Stimulated activated CD4-positive, alpha-beta T cell treated with anti-CD3 and anti-CD28 coated beads, Interleukin-15, amount 100 ng/mL, for 24 hours (primary cell): ENCODE measurements at places on chromosomes 16 and 17.

GRCh38 chr17:29250666-29251065, 4.0 kb downstream of the CRYBA1 start:
- DNase-seq = no peak

- no peak for DNase-seq
These were observed 43.0 kb upstream of the CDH8 start for GRCh38 chr16:62079236-62079635.

DNA sequence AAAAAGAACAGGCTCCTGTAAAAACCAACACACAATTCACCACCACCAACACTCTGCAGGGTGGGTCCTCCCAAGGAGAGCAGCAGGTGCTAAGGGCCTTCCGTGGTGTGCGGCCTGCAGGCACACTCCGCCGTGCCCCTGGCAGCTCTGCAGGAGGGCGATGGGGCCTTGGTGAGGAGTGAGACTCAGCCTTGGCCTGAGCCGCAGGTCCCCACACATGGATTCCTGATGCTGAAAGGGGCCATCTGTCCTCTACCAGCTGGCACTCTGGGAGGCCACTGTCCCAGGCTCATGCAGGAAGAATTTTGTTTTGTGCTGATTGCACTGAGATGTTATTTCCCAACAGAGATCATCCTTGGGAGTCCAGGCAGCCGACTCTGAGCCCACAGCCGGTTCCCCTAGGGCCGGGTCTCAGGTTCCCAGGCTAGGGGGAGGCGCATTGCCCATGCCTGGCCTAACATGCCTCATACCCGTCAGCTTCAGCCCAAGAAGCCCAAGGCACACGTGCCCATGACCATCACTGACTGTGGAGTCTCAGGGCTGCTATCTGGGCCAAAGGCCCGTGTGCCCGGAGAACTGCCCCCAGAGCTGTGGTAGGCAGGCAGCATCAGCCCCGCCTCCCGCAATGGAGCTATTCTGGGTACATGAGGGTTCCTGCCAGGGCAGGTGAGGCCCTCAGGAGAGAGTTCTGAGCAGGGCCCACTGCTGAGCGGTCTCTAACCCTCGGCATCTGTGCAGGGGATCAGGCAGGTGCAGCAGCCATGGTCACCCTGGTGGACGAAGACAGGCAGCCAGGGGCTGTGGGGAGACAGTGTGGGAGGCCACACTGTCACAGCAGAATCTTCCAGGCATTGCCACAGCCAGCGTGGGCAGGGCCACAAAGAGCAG, 97.9 kb upstream of the ZNF469 start:
- no peak for DNase-seq

GRCh38 chr17:38750044-38750311, 1.8 kb upstream of the PCGF2 start:
- no peak for DNase-seq

DNA sequence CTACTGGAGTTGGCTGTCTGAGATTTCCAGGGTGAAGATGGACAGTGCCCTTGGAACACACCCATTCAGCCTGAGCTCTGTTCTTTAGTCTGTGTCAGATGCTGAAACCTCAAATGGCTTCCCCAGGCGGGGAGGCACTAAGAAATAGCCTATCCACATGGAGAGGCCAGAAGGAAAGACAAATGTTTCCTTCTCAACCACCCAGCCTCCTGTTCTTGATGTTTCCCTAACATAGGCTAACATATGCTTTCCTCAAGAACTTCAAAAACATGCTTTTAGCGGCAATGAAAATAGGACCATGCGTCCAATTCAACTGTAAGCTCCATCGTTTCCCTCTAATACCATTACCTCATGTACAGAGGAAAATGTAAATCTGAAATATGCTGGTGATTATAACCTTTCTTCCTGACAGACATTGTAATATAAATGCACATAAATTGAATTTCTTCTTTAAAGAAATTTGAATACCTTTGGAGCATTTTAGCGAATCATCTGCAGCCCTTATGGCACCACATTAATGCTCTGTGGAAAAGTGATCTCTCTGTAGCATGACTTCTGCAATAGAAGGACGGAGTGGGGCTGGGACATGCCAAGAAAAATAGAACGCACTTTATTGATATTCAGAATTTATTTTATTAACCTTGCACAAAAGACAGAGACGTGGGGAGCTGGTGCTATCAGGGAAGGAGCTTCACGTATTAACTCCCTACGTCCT, 60.1 kb downstream of the IRX3 start:
- DNase-seq = no peak

DNA sequence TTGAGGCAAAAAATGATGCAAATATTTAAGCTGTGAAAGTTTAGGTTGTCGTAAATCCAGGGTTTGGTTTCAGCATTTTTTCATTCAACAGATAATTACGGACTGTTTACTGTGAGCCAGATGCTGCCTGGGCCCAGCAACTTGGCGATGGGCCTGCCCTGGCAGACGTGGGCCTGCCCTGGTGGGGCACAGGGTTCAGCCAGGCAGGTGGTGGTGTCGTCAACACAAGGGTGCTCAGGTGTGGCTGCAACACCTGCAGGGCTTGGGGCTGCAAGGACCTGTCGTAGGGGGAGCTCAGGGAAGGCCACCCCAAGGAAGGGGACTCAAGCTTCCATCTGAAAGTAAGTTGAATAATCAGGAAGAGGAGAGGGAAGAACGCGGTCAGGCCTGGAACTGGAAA, 15.1 kb downstream of the ZC3H18 start:
- DNase-seq = no peak

DNA sequence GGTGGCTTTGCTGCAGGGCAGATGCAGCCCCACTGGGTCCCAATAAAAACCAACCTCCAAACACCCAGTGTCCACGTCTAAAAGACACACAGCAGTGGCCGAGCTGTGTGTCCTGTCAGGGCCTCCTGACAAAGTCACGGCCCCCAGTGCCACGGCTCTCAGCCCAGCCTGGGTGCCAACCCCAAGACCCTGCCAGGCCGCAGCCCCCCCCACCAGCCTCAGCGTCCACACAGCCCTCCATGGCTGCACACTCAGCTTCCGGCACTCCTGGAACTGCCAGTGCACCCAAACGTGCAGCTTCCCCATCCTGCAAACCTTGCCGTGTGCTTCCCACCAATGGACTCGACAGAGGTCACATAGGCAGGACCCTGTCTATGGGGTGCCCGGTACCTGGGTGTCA, 3.6 kb upstream of the CCDC154 start:
- no peak for DNase-seq

- no peak for DNase-seq
These were observed 17.7 kb downstream of the CARD14 start for GRCh38 chr17:80187515-80187941.

DNA sequence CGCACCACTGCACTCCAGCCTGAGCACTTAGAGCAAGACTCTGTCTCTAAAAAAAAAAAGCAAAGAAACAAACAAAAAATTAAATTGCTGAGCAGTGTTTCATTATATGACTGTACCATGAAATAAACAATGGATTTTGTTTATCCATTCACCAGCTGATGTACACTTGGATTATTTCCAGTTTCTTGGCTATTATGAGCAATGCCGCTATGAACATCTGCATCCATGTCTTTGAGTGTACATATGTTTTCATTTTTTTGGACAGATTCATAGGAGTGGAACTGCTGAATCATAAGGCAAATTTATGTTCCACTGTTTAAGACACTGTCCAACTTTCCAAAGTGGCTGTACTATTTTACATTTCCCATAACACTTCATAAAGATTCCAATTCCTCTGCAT, 8.0 kb downstream of the RNF157 start:
- no peak for DNase-seq

DNA sequence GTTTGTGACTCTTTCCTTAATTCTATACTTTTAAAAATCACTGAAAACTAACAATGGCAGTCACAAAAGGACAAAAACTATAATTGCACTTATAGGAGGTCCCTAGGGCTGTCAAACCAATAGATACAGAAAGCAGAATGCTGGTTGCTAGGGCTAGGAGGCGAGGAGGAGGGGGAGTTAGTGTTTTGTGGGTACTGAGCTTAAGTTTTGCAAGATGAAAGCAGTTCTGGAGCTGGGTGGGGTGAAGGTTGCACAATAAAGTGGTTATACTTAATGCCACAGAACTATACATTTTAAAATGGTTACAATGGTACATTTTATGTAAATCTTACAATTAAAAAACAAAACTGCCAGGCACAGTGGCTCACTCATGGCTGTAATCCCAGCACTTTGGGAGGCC, 27.3 kb downstream of the NUBP1 start:
- DNase-seq = no peak

- DNase-seq = no peak
These were observed 1431.1 kb downstream of the CDH8 start for GRCh38 chr16:60605176-60605575.

GRCh38 chr17:28055546-28056275, 13.2 kb downstream of the NLK start:
- DNase-seq = no peak

DNA sequence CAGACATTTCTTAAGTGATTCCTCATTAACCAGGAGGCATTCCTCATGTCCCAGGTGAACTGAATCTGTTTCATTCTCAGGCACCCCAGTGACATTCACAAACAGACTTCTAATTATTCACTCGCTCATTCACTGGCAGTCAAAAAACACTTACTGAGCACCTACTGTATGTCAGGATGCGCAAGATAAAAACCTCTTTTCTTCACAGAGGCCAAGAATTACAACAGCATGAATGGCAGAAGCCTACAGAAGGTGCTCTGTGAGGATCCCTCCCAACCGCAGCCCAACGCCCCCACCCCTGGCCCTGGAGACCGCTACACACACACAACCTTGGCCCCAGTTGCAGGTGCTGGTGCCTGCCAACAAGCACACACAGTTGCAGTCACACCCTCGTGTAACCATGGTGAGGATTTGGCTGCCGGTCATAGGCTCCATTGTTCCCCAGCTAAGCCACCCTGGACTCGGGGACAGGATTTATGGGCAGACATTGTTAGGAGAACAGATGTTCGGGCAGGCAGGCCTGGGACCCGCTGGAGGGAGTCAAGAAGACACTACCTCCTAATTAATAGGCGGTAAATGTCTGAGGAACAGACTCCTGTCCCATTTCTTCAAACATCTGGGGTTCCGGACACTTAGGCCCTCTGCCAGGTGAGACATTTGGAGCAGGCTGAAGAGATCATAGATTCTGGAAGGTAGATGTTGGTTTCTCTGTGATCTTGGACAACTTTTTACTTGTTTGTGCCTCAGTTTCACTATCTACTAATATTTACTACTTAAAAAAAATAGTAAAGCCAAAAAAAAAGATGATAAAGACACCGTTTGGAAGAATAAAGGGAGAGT, 43.2 kb downstream of the CUEDC1 start:
- DNase-seq = no peak

- DNase-seq = peak; percentile 41
These were observed 134.2 kb downstream of the ABCC1 start for GRCh38 chr16:16083421-16084156.

- DNase-seq = peak; percentile 50
These were observed 34.7 kb downstream of the ADCY9 start for GRCh38 chr16:4081521-4082021.

DNA sequence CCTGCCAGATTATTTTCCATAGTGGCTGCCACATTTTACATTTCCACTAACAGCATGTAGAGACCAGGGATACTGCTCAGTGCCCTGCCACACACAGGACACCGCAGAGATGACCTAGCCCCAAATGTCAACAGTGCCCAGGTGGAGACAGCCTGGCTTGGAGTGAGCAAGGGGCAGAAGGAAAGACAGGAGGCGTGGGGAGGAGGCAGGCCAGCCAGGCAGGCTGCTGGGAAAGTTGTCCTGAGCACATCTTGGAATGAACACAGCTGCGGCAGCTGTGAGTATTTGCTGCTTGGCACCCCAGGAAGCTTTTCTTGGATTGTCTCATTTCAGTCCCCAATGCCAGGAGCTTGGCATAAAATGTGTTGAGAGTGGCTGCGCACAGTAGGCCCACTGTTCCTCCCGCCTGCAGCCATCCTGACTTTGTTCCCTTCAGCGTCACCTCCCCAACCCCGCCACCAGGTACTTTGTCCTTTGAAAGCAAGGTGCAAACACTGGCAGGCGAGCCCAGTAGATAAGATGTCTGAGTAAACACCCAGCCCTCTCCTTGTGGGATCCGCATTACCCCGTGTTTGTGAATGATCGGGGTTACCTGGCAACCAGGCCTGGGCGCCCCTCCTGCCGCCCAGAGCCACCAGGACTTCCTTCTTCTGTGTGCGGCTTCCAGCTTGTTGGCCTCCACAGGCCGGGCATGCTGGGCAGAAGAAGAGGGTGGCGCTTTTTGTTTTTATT, 114.0 kb downstream of the CMIP start:
- no peak for DNase-seq

GRCh38 chr17:65181237-65182061, 44.3 kb downstream of the RGS9 start:
- peak; percentile 68 for DNase-seq

- DNase-seq = no peak
These were observed 571 bp downstream of the PRSS33 start for GRCh38 chr16:2786826-2787151.

GRCh38 chr17:19457830-19458271, 46.8 kb downstream of the RNF112 start:
- DNase-seq = no peak

- no peak for DNase-seq
These were observed 36.6 kb downstream of the ANKRD11 start for GRCh38 chr16:89453501-89454321.

DNA sequence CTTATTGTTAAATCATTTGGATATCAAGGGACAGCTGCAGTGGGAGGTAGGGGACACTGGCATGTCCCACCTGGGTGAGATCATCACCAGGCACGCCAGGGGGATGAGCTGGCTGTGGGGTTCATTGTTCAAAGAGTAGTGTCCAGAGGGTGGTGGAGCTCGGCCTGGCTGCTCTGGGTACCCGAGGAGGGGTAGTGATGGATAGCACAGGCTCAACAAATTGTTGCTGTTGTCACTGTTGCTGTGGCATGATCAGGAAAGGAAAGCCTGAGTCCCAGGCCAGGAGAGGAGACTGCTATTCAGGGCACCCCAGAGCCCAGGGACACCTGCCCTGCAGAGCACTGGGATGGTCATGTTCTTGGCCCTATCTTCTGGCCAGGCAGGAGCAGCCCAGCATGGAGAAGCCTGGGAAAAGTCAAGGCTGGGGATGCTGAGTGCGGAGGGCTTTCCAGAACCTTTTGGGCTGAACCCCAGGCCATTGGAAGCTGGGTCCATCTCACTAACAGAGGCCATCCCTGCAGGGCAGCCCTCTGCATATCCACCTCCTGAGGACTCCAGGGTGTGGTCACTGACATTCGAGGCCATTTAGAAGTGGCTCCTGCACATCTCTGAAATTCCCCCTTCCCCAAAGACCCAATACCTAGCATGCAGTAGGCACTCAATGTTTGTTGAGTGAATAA, 12.1 kb downstream of the BEAN1 start:
- DNase-seq = no peak

- peak; percentile 50 for DNase-seq
These were observed 1.3 kb downstream of the GSPT1 start for GRCh38 chr16:11914210-11915113.

DNA sequence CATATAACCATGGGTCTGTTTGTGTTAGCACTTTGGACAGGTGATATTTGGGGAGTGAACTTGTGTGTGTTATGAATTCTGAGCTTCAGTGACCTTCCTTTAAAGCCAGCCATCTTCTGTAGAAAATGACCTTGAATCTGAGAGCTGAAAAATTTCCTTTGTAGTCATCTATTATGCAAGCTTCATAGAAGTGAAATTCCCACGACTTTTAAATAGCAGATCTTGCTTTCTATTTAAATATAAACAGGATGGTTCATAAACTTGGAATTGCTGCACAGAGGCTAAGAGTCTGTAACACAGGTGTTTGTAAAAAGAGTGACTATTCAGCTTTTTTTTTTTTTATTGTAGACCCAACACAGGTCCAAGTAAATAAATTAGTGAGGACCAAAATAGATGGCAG, 85.5 kb downstream of the MARCHF10 start:
- no peak for DNase-seq
